ENCODE measurements at places on chromosomes 4 and X.

DNA sequence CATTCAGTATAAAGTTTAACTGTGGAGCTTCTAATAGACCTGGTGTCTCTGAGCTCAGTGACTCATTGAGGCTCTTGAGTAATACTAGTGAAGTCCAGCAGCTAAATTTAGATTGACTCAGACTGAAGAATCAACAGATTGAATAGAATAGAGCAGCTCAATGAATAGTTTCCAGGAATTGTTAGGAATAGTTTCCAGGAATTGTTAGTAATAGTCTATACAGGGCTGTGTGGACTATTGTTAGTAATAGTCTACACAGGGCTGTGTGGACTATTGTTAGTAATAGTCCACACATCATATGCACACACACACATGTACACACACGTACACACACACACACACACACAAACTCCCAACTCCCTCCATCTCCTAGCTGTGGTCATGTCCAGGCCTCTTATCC is 3.0 kb downstream of the GIMD1 start:
- no peak for DNase-seq

GRCh38 chrX:20320461-20321159 is 53.9 kb upstream of the RPS6KA3 start:
- DNase-seq = no peak

DNA sequence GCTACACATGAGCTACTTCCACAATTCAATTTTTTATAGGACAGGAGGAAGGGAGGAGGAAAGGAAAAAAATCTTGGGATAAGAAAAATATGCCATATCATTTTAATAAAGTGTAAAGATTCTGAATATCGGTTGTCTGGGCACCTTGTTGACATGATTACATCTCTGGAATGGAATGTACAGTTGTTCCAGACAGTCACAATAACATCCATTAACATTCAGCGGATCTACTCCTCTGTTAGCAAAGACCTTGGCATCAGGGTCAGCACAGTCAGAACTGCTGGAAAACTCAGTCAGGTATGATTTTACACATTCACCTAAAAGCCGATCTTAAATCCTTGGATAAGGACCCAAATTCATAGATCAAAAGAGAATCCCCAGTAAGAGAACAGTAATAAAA is 85.4 kb upstream of the ARMCX2 start:
- no peak for DNase-seq

DNA sequence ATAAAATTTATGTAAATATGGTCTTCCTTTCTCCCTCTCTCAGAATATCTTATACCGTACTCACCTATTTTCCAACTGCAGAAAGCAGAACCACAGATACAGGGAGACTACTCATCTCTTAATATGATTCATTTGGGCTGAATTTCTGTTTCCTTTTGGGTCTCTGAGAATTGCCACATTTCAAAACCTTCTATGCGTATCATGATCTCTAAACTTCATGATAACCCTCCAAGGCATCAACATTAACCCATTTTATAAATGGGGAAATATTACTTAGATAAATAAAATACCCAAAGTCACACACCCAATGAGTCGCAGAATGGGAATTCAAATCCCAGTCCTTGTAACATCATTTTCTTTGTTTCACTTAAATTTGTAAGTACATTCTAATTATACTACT is 16.6 kb upstream of the PRDM8 start:
- no peak for DNase-seq

- no peak for DNase-seq
These were observed 42.1 kb downstream of the RHOH start for GRCh38 chr4:40238700-40239548.

- no peak for DNase-seq
These were observed 2.9 kb downstream of the SLC30A9 start for GRCh38 chr4:41992967-41993857.

Data from NCI-H1436 (cell line).